Right atrium auricular region (tissue), 2 donors: ENCODE measurements at places on chromosomes 12 and 14. TPM values are rescaled to one million over a fixed set of nuclear protein-coding genes. Genes with fewer than 3 reads are reported as not detected.

Gene AKAP5
- not detected for total RNA-seq

Gene MSI1
- 0.93 TPM for total RNA-seq

Gene SLC4A8
- total RNA-seq: 1.1 TPM

Gene PAPLN
- 6.7 TPM for total RNA-seq

DNA sequence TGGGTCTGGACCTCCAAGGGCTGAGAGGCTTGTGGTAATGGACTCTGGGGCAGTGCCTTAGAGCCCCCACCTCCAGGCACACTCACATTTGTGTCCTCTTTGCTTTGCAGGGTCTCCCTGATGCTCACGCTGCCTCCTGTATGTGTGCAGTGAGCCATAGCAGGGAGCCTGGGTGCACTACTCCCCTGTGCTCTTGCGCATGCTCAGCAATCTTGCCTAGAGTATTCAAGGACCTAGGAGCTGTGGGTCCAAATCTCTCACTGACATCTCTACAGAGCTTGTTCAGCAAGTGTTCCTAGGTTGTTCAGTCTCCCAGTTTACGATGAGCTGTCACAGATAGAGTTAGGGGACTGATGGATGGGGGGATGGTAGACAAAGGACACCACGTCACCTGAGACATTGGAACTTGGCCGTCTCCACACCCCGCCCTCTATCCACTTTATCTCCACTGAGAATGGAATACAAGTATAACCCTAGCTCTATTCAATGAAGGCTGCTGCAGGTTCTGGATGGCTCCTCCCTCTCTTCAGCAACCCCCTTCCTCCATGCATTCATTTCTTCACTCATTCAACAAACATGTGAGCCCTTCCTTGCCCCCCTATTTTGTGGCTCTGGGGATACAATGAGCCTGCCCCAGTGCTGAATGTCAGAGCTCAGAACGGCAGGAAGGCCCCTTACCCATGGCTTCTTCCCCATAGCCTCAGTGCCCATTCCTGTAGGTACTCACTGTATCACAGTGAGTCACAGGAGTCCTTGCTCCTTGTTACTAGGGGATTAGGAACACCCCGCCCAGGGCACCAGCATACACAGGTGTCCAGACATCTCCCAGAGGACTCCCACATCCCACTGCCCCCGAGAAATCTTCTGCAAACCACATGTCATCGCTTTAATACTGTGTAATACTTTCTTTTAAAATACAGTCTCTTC is 31.2 kb downstream of the FIGNL2 start:
- no peaks in the 10 kb centered on the region for H3K27me3 ChIP-seq
- H3K4me3 ChIP-seq: no peak overlapping the region
- H3K27ac ChIP-seq: no peak overlapping the region
- no peaks in the 10 kb centered on the region for H3K36me3 ChIP-seq
- no peak for DNase-seq

DNA sequence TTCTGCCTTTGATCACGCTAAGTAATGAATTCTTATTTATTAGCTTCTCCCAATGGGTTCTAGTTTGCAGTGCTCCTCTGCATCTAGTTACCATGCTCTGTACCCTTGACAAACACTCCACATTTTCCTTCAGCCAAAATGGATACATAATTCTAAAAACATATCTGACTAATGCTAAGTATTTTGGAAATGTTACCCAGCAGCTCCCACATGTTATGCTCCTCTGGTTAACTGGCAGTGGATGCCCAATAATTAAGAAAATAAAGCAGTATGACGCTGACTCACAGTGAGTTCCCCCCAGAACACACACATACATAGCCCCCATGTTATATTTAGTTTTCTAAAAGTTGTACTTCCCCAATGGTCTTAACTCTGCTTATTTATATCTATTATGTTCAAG is 74.6 kb downstream of the STXBP6 start:
- H3K4me1 ChIP-seq: no peaks in the 10 kb centered on the region
- H3K27me3 ChIP-seq: no peaks in the 10 kb centered on the region
- H3K27ac ChIP-seq: no peak overlapping the region
- no peak for DNase-seq

DNA sequence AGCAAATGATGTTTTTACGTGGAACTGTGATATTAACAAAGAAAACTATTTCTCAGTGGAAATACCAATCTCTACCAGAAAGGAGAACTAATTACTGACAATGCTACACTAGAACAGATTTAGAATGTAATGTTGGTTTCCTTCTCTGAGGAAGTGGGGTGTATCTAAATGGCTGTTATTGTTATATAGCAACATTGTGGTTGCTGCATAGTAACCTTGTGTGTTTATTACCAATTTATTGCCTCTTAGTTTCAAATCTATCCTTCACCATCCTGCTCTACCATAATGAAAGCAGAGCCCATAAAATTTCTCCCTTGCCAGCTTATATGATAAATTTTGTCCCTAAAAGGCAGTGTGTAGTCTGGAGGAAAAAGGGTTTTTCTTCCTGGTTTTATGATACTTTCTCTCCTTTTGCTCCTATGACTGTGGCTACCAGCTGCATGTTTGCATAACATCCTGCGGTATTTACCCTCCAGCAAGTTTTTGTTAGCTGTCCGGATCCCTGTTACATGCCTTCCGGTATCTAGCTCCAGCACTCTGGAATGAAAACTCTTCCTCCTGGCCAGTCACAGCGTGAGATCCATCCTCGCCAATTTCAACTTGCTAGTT is 5.7 kb upstream of the KLRK1 start:
- H3K4me3 ChIP-seq: no peak overlapping the region
- H3K36me3 ChIP-seq: no peaks in the 10 kb centered on the region
- H3K27ac ChIP-seq: no peak overlapping the region
- H3K4me1 ChIP-seq: peaks cover 6% of the 10 kb centered on the region
- DNase-seq: no peak

DNA sequence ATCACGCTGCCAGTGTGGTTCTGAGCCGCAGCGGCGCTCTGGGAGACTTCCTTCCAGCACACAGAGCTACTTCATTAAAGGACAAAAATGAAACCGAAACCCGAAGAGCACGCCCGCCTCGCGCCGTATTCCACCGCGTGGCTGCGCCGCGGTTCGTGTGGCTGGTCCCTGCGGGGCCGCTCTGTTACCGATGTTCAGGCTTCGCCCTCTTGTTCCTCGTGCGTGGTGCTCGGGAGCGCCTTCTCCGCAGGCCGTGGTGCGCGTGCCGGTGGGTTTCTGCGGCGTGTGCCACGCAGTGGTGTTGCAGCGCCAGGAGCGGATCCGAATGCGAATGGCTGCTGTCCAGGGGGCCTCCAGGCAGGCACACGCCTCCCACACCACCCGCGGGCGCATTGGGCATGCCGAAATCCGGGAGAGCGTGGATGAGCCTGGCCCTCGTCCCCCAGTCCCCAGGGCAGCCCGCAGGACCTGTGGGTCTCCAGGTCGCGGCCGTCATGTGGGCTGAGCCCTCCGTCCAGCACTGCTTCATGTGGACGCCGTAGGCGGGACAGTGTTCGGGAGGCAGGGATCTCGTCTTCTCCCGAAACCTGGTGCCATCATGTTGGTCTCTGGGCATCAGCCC is 91.2 kb downstream of the ADGRD1 start:
- DNase-seq: no peak
- peaks cover 34% of the 10 kb centered on the region for H3K4me1 ChIP-seq
- no peak overlapping the region for H3K4me3 ChIP-seq
- H3K27me3 ChIP-seq: no peaks in the 10 kb centered on the region

DNA sequence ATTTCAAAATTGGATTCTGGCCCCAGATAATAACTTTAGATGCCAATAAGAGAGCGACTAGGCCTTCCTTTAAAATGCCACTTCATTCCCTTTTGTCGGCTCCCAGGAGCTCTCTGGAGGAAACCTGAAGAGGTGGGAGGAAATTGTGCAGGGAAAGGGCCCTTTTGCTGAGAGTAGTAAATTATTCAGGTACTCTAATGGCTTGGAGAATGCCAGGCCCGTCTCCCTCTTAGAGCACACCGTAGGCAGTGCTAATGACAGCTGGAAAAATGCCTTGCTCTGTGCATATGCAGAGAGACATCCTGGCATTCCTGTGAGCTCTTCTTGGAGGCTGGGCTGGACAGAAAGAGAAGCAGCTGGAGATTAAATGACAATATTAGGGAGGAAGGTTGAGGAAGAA is 115.0 kb upstream of the RPH3A start:
- H3K27ac ChIP-seq: no peak overlapping the region
- H3K27me3 ChIP-seq: no peaks in the 10 kb centered on the region
- H3K4me3 ChIP-seq: no peak overlapping the region

- no peaks in the 10 kb centered on the region for H3K4me1 ChIP-seq
- H3K27me3 ChIP-seq: no peaks in the 10 kb centered on the region
- no peak for DNase-seq
- no peak overlapping the region for H3K27ac ChIP-seq
- no peaks in the 10 kb centered on the region for H3K36me3 ChIP-seq
- no peak overlapping the region for H3K4me3 ChIP-seq
These were observed 791.2 kb downstream of the FLRT2 start for GRCh38 chr14:86321151-86321550.
